ENCODE measurements at places on chromosomes 5 and 9.

DNA sequence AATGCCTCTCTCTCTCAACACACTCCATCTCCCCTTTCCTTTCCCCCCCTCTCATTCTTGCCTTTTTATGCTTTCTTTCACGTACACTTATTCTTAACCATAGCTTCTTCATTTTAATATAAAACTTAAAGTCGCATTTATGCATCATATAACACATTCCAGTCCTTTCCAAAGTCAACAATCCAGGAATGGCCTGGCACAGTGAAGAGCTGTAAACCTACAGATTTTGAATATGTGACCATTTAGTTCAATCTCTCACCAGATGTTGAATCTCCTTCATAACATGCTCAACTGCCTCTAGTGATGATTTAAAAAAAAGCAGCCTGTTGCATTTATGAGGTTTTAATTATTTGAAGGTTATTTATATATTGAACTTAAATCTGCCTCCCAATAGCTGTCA, 186.2 kb upstream of the GRAMD2B start:
- no peak for DNase-seq

DNA sequence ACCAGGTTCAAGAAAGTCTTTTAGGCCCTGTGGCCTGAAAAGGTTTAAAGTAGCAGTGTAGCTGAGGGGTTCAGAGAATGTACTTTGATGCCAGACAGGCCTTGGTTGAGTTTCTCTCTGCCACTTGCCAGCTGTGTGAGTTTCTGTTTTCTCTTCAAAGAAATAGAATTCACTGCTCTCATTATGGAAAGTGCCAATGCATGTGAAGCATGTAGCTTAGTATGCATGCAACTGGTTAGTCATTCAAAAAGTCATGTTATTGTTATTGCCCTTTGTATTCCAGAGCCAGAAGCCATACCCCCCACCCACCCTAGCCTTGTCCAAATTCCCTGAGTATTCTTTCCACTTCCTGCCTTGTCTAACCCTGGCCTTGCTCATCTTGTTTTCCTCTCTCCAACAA, 101.7 kb downstream of the ADRB2 start:
- DNase-seq, result no peak

GRCh38 chr5:112694853-112695709, 42.6 kb upstream of the APC start:
- no peak for DNase-seq

- DNase-seq, result no peak
These were observed 27.9 kb upstream of the TGFBI start for GRCh38 chr5:136000932-136001331.

- DNase-seq, result no peak
These were observed 219.9 kb downstream of the COX7C start for GRCh38 chr5:86837610-86838009.

DNA sequence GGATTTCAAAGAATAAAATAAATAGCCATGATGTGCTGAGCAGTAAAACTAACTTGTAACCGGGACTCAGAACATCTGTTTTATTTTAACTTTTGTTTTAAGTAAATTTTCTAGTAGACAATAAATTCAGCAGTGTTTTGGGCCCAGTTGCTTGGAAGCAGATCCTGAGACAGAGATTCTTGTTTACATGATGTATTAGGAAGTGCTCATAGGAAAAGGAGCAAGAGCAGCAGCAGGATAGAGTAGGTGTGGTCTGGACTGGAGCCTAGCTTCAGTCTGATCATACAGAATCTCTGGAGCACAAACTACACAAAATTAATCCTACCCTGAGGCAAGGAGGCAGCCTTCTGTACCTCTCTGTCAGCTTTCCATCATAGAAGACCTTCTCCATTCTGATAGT, 139.2 kb upstream of the CCNH start:
- no peak for DNase-seq

DNA sequence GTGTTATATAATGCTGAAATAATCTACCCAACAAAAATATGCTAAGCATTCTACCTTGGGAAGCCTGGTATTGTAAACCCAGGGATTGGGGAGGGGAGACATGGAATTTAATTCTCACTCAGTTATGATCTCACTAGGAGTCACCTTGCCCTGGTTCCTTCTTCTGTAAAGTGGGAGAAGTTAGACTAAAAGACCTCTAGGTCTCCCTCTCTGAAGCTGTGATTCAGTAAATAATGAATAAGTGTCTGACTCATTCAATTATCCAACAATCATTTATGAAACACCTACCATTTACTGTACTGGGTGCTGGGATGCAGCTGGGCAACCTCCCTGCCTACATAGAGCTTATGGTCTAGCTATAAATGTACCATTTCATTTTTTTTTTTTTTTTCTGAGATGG, 20.2 kb upstream of the SPARC start:
- DNase-seq, result no peak

All from left renal cortex interstitium (tissue), 4 donors.